Activated T-cell treated with anti-CD3 and anti-CD28 coated beads, Interleukin-2, amount 50 U/mL, for 4 hours (primary cell): ENCODE measurements at places on chromosomes 12 and 14.

- DNase-seq: no peak
Observed at GRCh38 chr12:123602651-123603195, 824 bp downstream of the DDX55 start.

- no peak for DNase-seq
Observed at GRCh38 chr14:70121521-70121920, 67.2 kb downstream of the SLC8A3 start.

- no peak for DNase-seq
Observed at GRCh38 chr14:46108228-46108627, 543.4 kb downstream of the RPL10L start.

GRCh38 chr12:26280869-26281268 is 85.5 kb downstream of the SSPN start:
- DNase-seq: no peak

DNA sequence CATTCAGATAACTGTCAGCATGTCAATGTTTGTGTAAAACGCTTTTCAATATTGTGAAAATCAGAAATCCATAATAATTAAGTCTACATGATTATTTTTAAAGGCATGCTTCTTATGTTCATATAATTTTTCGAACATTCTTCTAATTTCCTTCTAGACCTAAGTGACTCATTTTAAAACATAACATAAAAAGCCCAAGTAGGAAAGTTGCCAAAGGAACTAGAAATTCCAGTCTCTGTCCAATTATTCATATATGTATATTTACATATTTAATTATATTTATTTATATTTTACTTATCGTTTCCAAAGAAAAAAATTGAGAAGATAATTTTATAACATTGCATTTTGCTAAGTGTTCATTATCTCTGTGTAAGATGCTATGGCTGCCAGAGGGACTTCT is 110.4 kb downstream of the TMTC1 start:
- DNase-seq: no peak

DNA sequence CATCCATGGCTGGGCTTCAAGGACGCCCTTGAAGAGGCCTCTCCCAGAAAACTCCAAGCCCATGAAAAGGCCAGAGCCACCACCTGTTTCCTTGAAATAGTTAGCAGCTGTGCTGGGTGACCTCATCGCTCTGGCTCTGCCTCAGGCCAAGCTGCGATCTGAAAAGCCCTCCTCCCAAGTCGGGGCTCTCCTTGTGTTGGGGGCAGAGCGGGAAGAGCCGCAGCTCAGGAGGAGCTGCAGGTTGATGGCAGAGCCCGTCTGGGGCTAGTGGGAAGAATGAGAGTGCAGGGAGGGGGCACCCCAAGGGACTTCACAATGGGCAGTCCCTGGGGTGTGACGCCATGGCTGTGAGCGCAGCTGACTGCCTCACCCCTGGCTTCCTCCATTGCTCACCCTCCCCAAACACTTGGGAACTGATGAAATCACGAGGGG is 50.0 kb upstream of the STON2 start:
- DNase-seq: no peak

GRCh38 chr12:47362126-47362705 is 282.5 kb upstream of the AMIGO2 start:
- no peak for DNase-seq

DNA sequence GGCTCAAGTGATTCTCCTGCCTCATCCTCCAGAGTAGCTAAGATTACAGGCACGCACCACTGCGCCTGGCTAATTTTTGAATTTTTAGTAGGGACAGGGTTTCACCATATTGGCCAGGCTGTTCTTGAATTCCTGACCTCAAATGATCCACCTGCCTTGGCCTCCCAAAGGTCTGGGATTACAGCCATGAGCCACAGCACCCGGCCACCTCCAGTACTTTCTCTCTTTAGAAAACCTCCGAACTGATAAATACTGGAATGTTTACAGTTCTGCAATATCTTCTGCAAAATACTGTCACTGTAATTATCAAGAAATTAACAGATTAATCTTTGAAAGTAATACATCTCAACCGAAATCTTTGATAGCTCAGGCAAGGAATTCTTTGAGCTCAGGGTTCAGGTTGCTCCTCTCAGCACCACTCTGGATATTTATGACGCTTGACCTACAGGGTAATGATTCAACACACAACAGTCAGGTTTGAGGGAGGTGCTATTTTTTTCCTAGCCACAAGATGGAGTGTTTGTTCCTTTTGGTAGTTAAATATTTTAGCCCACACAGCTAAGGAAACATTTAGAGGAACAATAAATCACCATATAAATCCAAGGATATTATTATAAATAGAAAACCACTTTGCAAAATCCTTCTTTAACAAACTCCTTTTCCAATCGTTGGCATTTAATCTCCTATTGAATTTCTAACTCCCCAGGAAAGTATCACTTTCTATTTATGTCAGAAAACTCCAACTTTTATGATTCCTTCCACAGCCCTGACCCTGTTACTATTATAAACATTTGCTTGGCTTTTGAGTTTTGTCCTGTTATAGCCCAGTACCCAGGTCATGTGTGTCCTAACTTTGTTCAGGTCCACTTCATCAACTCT is 48.6 kb upstream of the GTF2A1 start:
- DNase-seq: no peak

DNA sequence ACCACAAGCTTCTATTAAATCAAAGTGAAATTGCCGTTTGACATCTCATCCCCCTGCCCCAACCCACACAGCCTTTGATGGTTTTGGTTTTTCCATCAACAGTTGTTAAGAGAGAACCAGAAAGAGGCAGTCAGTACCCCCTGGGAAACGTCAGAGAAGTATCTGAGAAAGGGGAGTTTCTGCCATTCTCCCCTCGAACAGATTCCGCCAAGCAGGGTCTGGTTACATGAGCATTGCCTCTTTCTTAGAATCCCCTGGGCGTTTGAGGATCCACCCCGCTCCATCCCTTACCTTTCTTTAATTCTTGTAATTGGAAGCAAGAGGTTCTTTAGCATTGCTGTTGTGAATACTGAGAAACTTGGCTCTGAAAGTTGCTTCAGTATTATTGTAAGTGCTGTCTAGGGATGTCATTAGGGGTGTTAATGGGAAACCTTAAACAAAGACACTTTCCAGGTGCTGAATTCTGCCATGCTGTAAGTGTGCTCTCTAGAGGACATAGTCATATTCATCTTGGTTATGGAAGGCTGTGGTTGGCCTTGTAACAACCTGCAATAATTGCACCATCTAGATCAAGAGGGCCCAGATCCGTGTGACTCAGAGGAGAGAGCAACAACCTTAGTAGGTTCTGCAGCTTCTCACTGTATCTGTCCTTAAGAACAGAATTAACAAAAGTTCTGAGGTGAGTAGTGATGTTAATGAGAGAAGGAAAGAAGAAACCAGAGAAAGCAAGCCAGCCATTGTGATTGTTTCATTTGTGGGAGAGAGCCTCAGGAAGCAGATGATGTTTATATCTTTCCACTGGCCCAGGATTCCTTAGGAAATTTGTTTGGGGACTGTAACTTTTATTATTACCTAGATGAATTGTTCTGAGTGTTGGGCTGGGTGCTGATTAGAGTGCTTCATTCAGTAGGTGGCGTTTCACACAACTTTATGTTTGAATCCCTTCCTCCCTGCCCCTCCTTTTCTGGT is 9.0 kb downstream of the TMBIM6 start:
- peak; percentile 38 for DNase-seq

- DNase-seq: no peak
Observed at GRCh38 chr12:47750229-47750798, 8.4 kb downstream of the RAPGEF3 start.

- no peak for DNase-seq
Observed at GRCh38 chr14:101665478-101666078, 95.9 kb upstream of the PPP2R5C start.

- DNase-seq: no peak
Observed at GRCh38 chr12:69059465-69060457, 126.8 kb upstream of the CPM start.

- no peak for DNase-seq
Observed at GRCh38 chr12:120061575-120062214, 54.9 kb downstream of the RAB35 start.

DNA sequence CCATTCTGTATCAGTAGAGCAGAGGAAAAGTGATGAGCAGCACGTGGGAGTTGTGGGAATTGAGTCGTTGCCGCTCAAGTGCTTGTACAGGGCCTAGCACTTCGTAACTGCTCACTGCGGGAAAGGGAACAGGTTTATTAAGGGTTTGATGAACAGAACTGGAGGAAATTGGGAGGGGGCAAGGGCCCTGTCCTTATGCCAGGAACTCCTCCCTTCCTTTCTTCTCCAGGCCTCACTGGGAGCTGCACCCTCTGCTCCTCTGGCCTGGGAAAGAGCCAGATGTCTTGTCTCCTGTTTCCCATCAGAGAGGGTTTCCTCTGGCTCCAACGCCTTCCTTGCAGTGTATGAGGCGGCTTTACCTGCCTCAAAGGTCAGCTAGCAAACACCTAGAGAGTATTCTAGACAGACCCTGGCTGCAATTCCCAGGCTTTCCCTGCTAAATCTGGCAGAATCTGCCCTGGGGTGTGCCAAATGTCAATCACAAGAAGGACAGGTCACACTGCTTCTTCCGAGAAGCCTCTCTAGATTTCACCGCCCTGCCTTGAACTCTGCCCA is 78.4 kb downstream of the NTF3 start:
- no peak for DNase-seq

GRCh38 chr14:103078860-103079587 is 5.0 kb upstream of the LBHD2 start:
- DNase-seq: no peak

GRCh38 chr12:100445081-100445481 is 28.6 kb upstream of the NR1H4 start:
- no peak for DNase-seq

- no peak for DNase-seq
Observed at GRCh38 chr14:76644855-76645518, 116.3 kb upstream of the VASH1 start.

DNA sequence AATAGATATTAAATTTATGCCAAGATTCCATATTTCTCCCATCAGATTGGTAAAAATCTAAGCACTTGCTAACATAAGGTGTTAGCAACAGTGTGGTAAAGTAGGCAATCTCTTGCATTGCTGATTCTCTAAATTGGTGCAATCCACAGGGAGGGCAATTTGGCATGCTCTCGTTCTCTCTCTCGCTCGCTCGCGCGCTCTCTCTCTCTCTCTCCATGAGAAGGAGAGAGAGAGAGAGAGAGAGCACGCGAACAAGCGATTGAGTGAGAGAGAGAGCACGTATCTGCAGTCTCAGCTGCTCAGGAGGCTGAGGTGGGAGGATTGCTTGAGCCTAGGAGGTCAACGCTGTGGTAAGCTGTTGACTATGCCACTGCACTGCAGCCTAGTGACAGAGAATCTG is 25.9 kb downstream of the PSEN1 start:
- DNase-seq: no peak

- no peak for DNase-seq
Observed at GRCh38 chr14:50791201-50791600, 39.8 kb downstream of the NIN start.

- no peak for DNase-seq
Observed at GRCh38 chr14:71539650-71540285, 392.5 kb upstream of the RGS6 start.
